Posterior vena cava (tissue), 2 donors: ENCODE measurements at places on chromosomes 5 and 9. TPM values are rescaled to one million over a fixed set of nuclear protein-coding genes. Genes with fewer than 3 reads are reported as not detected.

GRCh38 chr9:19759066-19759465 is 29.8 kb downstream of the SLC24A2 start:
- DNase-seq, result no peak

GRCh38 chr5:135887881-135888614 is 7.6 kb downstream of the IL9 start:
- DNase-seq, result no peak

GRCh38 chr9:76701441-76702039 is 62.7 kb upstream of the PCA3 start:
- no peak for DNase-seq

GRCh38 chr9:136119061-136119882 is 597 bp upstream of the TMEM250 start:
- DNase-seq, result no peak

GRCh38 chr5:167244583-167244982 is 1046.9 kb upstream of the WWC1 start:
- no peak for DNase-seq

DNA sequence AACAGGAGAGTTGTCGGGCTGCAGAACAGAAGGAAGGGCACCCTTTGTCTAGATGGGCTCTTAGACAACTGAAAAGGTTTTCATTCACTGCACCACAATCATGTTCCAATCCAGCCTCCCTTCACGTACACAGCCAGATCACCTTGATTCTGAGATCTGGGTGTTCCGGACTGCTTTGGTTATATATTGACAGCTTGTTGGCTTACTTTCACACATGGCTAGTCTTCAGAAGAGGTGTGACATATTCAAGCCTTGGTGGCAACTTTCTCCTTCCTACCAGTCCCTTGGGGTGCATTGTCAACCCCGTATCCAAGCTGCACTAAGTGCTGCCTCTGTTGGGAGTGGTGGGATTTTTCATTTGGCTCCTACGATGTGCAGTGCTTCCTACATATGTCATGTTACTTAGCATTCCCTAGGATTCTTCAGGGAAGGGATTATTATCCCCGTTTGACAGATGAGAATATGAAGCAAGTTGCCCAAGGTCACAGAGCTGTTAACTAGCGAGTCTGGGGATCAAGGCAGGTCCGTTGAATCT is 100.6 kb downstream of the LIFR start:
- no peak for DNase-seq

DNA sequence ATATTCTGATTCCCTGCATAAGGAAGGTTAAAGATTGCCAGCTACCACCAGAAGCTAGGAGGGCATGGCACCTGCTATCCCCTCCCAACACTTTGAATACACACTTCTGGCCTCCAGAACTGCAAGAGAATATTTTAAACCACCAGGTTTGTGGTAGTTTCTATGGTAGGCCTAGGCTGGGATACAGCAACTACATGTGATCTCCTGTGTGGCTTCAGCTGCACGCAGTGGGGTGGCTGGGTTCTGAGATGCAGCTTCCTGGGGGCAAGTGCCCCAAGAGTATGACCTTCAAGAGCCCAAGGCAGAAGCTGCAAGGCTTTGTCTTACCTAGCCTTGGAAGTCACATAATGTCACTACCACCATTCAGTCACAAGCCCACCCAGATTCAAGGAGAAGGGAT is 39.6 kb downstream of the GCNT4 start:
- DNase-seq, result no peak

GRCh38 chr9:68794898-68795297 is 89.9 kb downstream of the PIP5K1B start:
- DNase-seq, result no peak

DNA sequence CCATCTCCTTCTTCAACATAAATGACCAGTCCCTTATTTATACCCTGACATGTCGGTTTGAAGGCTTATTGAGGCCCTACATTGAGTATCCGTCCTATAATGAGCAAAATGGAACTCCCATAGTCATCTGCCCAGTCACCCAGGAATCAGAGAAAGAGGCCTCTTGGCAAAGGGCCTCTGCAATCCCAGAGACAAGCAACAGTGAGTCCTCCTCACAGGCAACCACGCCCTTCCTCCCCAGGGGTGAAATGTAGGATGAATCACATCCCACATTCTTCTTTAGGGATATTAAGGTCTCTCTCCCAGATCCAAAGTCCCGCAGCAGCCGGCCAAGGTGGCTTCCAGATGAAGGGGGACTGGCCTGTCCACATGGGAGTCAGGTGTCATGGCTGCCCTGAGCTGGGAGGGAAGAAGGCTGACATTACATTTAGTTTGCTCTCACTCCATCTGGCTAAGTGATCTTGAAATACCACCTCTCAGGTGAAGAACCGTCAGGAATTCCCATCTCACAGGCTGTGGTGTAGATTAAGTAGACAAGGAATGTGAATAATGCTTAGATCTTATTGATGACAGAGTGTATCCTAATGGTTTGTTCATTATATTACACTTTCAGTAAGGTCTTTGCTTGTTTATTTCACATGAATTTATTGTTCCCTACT is 38.2 kb upstream of the BTNL3 start:
- DNase-seq, result no peak

- DNase-seq, result no peak
These were observed 56.2 kb downstream of the CAMK4 start for GRCh38 chr5:111280282-111280951.

GRCh38 chr5:88787856-88788255 is 95.1 kb downstream of the MEF2C start:
- DNase-seq, result no peak

- peak; percentile 14 for DNase-seq
These were observed 8.0 kb downstream of the VDAC1 start for GRCh38 chr5:133996683-133997252.

GRCh38 chr5:14463629-14464028 is 118.0 kb upstream of the OTULINL start:
- DNase-seq, result no peak

GRCh38 chr9:109319626-109320241 is 1.1 kb downstream of the EPB41L4B start:
- DNase-seq, result no peak

- no peak for DNase-seq
These were observed 71.9 kb downstream of the INSL6 start for GRCh38 chr9:5113523-5113922.

- DNase-seq, result no peak
These were observed 1063.9 kb upstream of the ACO1 start for GRCh38 chr9:31320494-31320893.

Gene PDGFRB
- 394 TPM for total RNA-seq

Gene MRPL36
- 32.4 TPM for total RNA-seq

Gene ZNF454
- total RNA-seq, result 2.3 TPM

Gene MYOZ3
- total RNA-seq, result 0.57 TPM

Gene MEGF10
- total RNA-seq, result 0.29 TPM

Gene BHMT
- total RNA-seq, result 0.62 TPM
